ENCODE measurements at places on chromosomes 16 and 17.
A peak's percentile ranks its signal among the peaks of the same experiment; 100 is the strongest.

GRCh38 chr17:5783269-5783668 lies 199.0 kb upstream of the NLRP1 start:
- no peak for DNase-seq

- DNase-seq: no peak
Measured at GRCh38 chr17:45143767-45144198, 4.5 kb upstream of the HEXIM1 start.

DNA sequence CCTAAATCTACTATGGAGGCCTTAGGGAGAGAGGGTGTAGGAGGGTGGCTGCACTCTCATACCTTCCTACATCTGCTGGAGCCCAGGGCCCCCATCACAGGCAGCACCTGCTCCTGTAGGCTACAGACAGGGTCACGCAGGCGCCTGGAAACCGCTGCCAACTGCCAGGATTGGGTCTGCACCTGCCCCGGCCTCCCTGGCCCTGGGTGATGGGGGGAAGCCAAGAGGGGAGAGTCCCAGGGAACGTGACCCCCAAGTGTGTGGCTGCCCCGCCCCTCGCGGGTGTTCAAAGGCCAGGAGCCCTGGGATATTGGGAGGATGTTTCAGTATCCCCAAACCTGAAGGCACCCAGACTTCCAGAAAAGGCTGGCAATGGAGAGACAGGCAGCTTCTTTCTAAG lies 5.6 kb upstream of the TEX19 start:
- no peak for DNase-seq

- no peak for DNase-seq
Measured at GRCh38 chr17:18859256-18859655, 1.3 kb downstream of the PRPSAP2 start.

DNA sequence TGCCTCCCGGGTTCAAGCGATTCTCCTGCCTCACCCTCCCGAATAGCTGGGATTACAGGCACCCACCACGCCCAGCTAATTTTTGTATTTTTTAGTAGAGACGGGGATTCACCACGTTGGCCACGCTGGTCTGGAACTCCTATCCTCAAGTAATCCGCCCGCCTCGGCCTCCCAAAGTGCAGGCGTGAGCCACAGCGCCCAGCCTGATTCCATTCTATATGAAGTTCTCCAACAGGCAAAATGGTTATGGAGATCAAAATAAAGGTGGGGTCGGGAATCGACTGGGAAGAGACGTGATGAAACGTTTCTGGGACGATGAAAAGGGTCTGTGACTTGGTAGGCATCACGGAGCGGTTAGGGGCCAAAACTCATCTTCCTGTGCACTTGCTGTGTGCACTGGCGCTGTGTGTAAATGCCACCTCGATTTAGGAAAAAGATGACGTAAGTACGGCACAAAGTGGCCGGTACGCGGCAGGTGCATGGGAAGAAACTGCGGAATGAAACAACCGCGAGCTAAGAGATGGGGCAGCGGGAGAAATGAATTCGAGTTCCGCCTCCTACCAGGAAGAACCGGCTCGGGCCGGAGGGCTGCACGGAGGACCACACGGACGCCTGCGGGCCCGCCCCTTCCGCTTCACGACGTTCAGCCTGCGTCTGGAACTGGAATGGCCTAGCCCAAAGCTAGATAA lies 1.6 kb downstream of the TP53 start:
- peak; percentile 77 for DNase-seq
